ENCODE measurements at places on chromosomes 13 and 19.

GRCh38 chr19:15154002-15154612 is 46.7 kb downstream of the NOTCH3 start:
- DNase-seq: peak; percentile 69

- peak; percentile 21 for DNase-seq
Measured at GRCh38 chr19:12095111-12095790, 30.7 kb downstream of the ZNF844 start.

DNA sequence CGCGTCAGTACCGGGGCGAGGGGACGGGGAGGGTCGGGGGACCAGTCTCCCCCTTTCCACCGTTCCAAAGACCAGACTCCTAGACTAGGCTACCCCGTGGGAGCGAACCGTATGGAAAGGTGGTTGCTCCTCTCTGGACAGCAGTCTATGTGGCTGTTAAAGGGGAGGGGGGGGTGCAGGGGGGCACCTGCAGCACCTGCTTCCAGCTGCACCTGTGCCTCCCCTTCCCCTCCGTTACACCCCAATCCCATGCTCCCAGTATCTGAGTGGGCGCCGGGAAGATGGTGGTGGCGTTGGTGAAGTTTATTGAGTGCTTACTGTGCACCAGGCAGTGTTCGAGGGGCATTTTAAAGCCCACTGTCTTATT is 557 bp downstream of the ZNF524 start:
- no peak for DNase-seq

GRCh38 chr19:18765224-18765623 is 25.9 kb downstream of the COMP start:
- no peak for DNase-seq

- DNase-seq: peak; percentile 89
Measured at GRCh38 chr19:17938092-17938845, 5.5 kb downstream of the CCDC124 start.

- no peak for DNase-seq
Measured at GRCh38 chr19:10122045-10122444, 2.3 kb upstream of the EIF3G start.

GRCh38 chr13:27219611-27220010 is 31.7 kb upstream of the RPL21 start:
- no peak for DNase-seq

- no peak for DNase-seq
Measured at GRCh38 chr13:36794706-36795105, 24.3 kb upstream of the RFXAP start.

DNA sequence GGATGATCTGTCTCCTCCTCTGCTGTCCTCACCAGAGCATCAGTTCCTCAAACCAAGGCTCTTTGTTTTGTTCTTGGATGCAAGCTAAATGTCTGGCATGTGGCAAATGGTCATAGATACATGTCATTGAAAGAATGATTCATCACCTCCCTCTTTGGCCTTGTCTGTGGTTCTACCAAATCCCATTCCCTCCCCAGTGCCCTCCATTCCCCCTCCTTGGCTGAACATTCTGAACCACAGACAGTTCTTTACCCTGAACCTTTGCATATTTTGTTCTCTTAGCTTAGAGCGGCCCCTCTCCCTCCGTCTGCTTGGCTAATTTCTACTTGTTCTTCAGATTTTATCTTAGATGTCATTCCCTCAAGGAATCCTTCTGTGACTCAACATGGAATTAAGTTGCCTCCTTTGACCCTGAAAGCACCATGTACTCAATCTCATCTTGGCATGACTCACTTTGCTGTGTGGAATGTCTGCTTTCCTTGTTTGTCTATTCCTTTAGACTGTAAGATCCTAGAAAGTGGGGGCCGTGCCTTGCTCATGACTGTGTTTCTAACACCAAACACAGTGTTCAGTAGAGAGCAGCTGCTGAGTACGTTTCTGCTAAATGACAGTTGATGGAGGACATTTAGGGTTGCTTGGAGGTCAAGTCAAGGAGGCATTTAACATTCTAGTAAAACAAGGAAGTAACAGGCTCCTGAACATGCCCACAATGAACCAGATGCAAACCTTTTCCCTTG is 8.1 kb downstream of the ALOX5AP start:
- DNase-seq: no peak

GRCh38 chr13:67372868-67373464 is 142.8 kb upstream of the PCDH9 start:
- DNase-seq: no peak

DNA sequence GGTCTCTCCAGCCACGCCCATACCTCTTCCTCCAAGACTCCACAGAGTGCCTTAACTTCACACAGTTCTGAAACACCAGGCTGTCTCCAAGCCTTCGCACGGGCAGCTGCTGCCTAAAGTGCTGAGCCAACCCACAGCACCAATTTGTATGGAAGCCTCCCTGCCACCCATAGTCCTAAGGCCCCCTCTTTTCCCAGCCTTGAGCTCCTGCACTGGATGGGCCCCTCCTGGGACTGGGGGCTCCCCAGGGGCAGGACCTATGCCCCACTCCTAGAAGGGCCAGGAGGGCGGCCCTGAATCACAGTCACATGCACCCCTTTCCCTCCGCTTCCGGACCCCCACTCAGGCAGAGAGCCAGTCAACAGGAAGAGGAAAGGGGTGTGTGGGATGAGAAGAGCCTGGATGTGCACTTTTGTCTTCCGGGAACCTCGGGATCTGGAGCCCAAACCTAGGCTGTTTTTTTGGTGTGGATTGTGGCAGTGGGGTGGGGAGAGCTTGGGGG is 5.1 kb upstream of the FCER2 start:
- DNase-seq: no peak

DNA sequence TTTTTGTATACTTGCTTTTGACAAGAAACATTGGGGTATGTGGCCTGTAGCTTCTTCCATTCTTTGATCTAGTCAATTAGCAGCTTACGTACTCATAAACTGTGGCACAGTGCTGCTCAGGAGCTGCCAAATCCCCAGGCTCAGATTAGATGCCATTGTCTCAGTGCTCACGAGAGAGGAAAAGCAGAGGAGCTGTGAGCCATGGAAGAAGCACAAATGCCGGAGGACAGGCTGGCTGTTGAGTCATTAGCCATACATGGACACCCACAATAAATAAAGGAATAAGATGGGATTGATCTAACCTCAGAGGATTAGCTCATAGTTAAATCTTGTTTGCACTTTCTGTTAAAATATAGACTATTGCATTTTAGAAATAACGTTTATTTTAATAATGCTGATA is 121.7 kb downstream of the POSTN start:
- no peak for DNase-seq

- DNase-seq: peak; percentile 99
Measured at GRCh38 chr19:35644206-35644986, 2.9 kb downstream of the ETV2 start.

DNA sequence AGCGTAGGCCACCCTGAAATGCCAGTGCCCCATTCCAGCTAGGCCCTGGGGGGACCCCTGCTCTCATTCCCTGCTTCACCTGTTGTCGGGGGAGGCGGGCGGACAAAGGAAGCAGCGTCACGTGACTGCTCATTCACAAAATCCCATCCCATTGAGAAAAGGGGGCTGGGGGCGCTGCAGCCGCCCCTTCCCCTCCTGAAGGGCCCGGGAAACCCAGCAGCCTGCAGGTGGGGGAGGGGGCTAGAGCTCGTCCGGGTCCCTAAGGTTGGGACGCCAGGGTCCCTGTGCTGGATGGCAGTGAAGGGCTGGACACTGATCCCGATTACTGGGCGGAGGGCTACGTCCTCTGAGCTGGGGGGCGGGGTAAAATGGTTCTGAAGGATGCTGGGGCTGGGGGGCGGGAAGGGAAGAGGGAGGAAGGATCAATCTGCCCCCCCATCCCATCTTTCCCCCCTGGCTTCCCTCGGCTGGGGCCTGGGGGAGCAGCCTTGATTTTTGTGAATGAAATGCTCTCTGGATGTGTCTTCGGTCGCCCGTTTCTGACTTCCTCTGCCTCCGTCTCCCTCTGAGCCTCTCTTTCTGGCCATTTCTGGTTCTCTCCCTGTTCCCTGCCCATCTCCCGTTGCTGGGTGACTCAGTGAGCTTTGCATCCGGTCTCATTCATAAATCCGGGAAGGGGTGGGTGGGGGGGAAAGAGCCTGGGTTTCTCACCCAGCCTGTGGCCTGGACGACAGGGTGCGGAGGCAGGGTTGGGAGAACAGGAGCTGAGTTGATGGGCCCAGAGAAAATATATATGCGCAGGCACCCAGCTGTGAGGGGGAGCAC is 816 bp downstream of the SPRED3 start:
- no peak for DNase-seq

GRCh38 chr13:27666951-27667350 is 45.3 kb downstream of the POLR1D start:
- peak; percentile 42 for DNase-seq

- DNase-seq: peak; percentile 16
Measured at GRCh38 chr13:60137911-60138560, 25.7 kb downstream of the DIAPH3 start.

DNA sequence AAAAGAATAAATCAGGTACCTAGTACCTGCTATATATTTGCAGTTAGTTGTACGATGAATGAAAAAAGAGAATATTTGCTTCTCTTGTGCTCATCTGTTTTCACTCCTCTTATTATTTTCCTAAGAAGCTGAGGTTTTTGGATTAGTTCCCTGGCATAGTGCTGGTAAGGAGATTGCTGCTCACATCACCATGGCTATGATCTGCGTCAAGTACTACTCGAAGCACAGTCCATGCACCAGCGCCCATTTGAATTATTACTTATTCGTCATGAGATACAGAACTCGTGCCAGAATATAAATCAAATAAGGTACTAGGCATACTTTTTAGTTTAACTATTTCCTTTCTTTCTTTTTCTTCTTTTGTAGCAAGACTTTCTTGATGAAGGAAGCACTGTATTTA is 7.1 kb downstream of the SERTM1 start:
- DNase-seq: no peak

All from hematopoietic multipotent progenitor cell treated with erythropoietin and hydrocortisone succinate and interleukin-3 and kit ligand, for 6 days (in vitro differentiated cells).